ENCODE measurements at places on chromosomes 6 and 20.

DNA sequence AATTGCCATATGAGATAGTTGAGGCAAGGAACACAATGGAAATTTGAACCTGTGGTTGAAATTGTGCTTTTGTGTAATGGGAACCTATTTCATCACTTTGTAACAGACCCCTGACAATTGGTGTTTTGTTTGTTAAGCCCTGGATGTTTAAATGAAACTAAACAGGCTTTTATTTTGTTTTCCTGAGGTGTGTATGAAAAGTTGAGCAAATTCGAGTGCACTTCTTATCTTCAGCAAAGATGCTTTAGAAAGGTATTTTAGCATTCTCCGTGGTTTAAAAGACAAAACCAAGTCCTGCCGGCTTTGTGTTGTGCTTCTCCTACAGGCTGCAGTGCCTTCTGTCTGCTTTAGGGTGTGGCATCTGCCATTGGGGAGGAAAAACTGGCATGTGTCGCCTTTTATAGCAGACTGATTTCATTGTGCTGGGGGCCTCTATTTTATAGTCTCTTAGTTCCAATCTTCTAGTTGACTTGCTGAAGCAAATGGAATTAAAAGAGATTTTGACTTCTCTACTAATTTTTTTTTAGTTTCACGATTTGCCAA, 2.2 kb upstream of the ARID1B start:
- DNase-seq, result no peak

DNA sequence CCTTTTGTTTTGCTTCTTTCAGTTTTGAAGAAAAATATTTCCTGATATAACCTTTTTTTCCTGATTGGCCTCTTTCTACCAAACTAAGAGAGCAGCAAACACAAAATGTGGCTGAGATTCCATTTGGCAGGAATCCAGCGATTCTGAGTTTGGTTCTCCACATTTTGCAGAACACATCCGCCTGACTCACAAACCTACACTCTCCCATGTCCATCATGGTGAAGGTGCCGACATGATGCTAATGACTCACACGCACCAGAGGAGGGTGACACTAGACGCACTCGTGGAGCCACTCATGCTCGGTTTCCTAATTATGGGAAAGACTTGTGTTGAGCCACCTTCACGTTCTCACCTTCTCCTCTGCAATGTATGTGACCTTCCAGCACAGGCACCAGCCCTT, 45.9 kb upstream of the DUSP22 start:
- no peak for DNase-seq

DNA sequence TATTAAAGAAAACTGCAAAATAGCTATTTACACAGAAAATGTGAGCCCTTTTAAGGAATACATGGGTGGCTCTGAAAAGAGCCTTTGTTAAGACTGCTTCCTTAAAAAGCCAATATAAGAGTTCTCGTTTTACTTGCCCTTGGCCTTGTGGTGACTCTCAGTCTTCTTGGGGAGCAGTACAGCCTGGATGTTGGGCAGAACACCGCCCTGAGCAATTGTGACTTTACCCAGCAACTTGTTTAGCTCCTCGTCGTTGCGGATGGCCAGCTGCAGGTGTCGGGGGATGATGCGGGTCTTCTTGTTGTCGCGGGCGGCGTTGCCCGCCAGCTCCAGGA, 111.5 kb downstream of the HFE start:
- no peak for DNase-seq

GRCh38 chr6:116522896-116523295, 11.5 kb downstream of the CALHM5 start:
- no peak for DNase-seq

- DNase-seq, result no peak
Measured at GRCh38 chr6:21200134-21200870, 393.2 kb upstream of the SOX4 start.

DNA sequence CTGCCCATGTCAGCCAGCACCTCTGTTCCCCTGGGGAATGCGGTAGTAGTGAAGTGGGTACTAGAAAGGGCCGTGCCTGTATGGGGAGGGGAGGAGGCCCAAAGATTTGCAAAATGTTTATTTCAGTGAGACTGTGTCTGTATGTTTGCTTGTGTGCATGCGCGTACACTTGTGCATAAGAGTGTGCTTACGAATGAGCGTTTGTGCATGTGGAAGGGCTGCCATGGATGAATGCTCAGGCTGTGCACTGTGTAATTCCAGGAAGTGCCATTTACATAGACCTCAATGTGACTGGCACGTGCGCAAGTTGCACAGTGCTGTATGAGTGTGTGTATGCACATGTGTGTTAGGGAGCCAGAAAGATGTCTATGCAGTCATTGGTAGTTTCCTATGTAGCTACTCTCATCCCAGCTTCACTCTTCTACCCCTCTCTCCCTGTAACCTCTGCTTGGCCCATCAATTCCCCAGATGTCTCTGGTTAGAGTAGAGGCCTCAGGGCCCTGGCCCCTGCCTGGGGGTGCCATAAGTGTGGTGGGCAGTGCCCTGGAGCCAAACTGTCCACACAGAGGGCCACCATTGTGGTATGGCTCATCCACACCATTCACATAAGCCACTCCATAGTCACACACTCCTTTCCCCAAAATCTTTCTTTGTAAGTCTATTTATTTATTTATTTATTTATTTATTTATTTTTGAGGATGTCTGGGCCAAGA, 26.8 kb upstream of the SLC22A7 start:
- DNase-seq, result no peak

DNA sequence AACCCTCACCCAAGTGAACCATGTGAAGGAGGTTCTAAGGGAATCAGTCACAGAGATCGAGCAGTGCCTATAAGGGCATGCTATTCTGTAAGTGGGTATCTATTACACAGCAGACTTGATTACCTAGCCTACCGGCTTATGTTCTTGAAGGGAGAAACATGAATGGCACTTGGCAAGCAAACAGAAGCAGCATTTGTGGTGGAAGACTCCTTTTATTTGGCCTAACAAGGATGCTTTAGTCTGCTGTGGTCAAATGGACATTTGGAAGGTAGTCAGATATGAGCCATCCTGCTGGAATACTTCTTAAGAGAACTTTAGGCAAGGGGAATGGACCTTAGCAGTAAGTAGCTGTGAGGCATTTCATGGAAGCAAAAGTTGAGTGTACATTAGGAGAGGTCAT, 126.3 kb downstream of the COL12A1 start:
- DNase-seq, result no peak

DNA sequence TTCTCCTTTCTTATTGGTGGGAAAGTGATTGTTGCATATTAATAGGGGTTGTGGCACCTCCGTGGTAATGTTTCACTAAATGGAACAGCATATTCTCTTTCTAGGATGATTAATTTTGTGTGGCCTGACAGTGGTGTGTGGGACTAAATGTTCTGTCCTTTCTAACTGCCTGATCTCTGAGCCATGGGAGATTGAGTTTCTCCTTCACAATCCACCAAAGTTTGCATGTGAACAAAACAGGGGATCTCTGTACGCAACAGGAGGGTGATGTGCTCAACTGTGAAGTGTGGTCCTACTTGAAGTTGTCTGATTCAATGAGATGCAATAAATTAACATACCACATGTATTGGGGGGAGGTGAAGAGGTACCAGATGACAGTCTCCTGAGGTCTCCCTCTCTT, 19.3 kb downstream of the BCAS1 start:
- no peak for DNase-seq

GRCh38 chr6:56022678-56023077, 147.3 kb upstream of the BMP5 start:
- no peak for DNase-seq

DNA sequence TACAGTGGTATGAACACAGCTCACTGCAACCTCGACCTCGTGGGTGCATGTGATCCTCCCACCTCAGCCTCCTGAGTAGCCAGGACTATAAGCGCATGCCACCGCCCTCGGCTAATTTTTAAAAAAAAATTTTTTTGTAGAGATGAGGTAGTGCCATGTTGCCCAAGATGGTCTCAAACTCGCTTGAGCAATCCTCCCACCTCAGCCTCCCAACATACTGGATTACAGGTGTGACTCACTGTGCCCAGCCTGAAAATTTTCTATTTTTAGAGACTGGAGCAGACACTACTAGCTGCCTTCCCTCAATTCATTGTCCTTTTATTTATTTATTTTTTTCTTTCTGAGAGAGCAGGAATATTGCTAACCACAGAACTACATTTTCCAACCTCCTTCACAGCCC, 20.3 kb upstream of the GTF3C6 start:
- no peak for DNase-seq

DNA sequence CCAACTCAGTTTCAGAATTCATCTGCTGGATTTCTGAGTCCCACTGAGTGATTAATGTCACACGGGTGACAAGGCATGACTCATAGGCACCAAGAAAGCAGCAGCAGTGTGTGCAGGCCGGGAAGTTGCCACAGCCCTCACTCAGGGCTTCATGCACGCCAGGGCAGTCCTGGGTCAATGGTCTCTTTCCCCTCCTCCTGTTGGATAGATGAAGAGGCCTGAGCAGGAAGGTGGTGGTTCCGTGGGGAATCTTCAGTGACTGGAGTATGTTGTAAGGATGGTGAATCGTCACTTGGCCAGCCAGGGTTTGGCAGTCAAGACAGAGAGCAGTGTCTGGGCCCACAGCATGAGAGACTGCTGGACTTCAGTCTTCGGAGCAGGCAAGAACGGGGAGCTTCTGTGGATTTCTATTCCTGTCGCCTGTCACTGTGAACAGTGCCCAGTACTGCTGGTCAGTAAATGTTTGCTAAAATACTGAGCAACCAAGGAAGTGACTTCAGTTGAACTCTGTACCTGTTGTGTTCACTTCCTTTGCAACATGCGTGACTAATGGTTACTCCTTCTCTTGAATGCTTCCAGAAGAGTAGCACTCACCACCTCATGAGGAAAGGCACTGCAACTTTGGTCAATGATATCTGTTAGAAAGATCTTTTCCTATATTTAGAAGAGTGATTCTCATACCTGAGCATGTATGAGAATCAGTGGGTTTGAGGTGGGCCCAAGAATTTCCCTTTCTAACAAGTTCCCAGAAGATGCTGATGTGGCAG, 62.0 kb upstream of the CD93 start:
- no peak for DNase-seq

DNA sequence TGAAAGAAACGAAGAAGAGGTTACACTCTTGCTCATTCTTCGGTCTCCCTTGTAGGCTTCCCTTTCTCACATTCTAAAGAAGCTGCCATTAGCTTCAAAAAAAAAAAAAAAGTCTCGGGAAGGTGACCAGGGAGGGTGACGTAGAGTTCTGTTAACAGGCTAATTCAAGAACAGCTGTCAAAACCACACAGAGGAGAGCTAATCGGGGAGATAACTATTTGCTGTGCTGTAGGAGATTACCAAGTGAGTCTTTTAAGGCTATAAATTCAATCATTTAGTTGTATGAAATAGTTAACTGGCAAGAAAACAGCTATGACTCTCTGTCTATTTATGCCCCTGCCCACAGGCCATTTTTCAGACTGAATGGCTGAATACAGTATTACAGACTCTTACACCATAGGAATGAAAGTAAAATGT, 256.8 kb downstream of the SYNE1 start:
- DNase-seq, result no peak

- DNase-seq, result no peak
Measured at GRCh38 chr6:452301-453067, 60.9 kb downstream of the IRF4 start.

- DNase-seq, result no peak
Measured at GRCh38 chr6:54431466-54431865, 123.2 kb downstream of the TINAG start.

GRCh38 chr6:1515280-1515679, 94.4 kb upstream of the FOXC1 start:
- DNase-seq, result no peak

DNA sequence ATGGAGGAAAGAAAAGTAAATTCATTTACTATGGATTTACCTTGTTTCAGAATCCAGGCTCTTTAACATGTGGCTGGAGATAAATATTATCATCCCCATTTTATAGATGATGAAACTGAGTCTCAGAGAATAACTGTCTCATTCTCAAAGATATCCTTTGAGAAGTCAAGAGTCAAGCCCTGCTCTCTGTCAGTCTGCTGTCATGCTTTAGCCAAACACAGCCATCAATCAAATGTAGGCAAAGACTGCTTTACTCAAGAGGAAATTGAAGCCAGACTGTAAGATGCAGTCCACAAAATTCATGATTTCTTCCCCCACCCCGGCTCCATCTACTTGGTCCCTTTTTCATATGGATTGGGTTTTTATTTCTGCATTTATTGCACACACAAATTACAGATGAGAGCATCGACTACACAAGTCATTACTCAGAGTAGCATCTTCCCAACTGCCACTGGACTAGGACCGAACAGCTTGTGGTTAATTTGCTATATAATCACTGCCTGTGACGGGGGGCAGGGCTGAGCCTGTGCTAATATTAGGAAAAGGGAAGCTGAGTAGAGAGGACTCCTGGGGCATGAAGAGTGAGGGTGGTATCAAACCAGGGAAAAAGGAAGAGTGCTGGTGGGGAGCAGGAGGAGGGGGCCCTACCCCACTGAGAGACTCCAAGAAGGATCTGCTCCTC, 102.7 kb upstream of the TOP1 start:
- DNase-seq, result no peak

DNA sequence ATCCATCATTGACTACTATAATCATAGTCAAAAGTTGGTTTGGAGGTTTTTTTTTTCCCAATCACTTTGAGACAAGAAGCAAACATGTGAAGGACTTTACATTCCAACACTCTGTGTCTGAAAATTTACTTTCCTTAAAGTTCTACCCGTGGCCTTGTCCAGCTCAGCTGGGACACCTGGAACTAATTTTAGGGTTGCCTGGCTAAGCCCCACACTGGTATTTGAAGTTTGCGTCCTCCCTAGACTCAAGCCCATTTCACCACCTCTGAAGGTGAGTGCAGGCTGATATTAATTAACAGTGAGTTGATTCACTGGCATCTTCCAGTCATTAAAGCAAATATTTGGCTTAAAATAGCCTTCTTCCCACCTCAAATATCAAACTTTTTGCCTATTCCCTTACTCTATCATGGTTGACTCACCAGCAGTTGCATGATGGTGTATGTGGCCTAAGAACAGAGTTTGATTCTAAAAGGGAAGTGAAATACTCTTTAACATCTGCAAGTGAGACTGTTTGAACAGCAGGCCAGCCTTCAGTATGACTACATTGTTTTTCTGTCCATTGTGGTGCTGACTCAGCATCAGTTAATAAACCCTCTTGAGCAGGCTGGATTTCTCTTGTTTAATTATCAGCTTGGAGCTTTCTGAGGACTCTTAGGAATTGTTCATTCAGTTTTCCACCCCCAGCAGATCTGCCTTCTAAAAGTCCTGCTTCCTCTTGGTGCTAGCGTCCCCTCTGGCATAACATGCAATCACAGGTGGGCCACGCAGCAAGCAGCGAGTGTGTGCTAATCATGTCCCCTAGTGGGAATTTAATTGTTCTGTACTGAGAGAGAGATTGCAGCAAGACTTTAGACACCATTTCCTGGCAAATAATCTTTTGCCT, 1.8 kb upstream of the PRDM1 start:
- DNase-seq, result no peak
